NCI-H1436 treated with DMSO at 0.1 percent for 48 hours (cell line): ENCODE measurements at places on chromosomes 11 and 22.
A peak's percentile ranks its signal among the peaks of the same experiment; 100 is the strongest.

- no peak for DNase-seq
These were observed 19.9 kb upstream of the BACE1-AS start for GRCh38 chr11:117271208-117271607.

- no peak for DNase-seq
These were observed 1386.2 kb downstream of the BRD1 start for GRCh38 chr22:48441553-48441850.

DNA sequence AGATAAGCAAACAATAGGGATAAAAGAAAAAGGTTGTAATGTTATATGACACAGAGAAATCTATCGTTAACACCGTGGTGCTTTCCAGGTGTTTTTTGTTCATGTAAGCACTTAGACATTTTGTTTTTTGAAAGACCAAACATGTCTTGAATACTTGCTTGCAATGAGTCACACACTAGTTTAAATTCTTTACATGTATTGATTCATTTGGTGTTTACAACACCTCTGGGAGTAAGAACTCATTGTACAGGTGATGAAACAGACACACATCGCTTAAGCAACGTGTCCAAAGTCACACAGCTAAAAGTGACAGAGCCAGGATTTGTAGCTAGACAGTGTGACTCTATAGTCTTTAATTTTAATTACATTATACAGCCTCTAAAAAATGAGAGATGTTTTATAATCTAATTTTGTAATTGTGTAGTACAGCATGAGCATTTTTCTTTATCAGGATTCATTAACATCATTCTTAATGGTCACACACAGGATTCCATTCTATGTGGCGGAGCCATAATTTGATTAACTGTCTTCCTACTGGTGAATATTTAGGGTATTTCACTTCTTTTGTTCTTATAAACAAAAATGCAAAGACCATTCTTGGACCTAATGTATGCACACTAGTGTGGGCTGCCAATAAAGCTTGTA is 148.8 kb downstream of the DBX1 start:
- DNase-seq, result peak; percentile 43

- no peak for DNase-seq
These were observed 25.1 kb downstream of the B3GAT1 start for GRCh38 chr11:134386945-134387344.

- DNase-seq, result no peak
These were observed 4.0 kb downstream of the OOSP4A start for GRCh38 chr11:59967677-59968394.

DNA sequence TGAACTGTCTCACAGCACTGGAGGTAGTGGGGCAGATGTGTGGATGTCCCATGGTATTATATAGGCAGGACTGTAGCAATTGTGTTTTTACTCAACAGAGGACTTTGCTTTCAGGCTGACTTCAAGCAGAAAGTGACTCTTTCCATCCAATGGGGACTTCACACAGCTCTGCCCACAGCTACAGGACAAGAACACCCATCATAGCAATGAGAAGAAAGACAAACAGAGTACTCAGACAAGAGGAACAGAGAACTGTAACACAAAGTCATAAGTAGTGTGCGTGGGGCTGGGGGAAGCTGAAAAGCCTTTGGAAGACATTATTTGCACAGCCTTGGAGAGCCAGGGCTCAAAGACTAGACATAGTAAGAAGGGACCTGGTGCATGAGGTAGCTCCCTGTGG is 70.3 kb downstream of the CCDC81 start:
- no peak for DNase-seq

DNA sequence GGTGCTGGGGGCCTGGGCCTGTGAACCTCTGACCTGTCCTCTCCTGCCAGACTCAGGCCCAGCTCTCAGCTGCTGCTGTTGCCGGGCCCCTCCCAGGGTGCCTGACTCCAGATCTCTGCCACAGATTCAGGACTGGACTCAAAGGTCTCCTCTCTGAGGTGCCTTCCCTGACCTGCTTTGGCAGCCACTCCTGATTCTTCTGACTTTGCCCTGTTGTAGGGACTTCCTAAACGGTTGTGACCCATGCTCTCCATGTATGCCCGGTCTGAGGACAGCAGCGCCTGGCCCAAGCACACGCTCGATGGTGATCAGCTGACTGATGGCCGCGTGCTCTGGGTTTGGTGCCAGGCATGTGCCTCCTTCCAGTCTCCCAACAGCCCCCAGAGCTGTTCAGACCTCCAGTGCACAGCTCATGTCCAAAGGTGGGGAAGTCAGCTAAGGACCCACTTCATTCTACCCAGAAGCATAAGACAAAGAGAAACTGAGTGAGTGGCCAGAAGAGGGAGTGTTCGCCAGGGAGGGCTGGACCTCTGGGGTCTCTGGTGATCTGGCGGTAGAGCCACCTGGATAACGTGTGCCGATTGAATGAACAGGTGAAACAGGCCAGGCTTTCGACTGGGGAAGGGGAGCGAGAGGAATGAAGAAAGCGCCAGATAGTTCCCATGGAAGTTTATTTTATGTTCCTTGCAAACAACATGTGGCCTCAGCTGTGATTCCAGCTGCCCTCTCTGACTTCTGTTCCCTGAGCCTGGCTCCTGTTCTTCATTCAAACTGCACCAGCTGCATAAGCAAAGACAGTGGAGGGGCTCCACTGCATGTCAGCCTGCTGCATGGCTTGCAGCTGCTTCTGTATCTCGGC is 8.1 kb upstream of the TOP3B start:
- DNase-seq, result no peak

DNA sequence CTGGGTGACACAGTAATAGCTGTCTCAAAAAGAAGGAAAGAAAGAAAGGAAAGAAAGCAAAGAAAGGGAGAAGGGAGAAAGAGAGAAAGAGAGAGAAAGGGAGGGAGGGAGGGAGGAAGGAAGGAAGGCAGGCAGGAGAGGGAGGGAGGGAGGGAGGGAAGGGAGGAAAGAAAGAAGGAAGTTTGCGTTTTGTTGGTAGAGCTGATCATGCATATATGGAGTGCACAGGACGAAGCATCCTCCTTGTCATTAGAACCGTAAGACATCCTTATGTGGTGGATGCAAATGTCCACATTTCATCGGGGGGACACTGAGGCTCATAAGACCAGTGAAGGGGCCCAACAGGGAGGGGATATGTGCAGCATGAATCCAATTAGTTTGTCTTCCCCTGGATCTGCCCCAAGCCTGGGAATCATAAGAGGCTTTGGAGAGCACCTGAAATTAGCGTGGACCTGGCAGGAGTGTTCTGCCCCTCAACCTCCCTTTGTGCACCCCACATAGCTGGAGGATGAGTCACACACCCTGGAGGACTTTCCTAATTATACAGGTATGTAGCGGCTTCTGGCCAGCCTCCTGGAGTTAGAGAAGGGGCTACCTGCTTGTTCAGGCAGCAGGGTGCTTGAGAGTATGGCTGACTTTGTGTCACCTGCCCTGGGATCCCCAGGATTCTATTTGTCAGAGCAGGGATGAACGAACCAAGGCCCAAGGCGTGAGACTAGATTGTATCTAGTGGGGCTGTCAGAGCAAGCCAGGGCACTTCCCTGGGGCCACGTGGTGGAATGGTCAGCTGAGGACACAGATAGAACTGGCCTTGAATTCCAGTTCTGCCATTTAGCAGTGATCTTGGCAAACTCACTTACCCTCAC is 119.7 kb upstream of the CD82 start:
- DNase-seq, result no peak

DNA sequence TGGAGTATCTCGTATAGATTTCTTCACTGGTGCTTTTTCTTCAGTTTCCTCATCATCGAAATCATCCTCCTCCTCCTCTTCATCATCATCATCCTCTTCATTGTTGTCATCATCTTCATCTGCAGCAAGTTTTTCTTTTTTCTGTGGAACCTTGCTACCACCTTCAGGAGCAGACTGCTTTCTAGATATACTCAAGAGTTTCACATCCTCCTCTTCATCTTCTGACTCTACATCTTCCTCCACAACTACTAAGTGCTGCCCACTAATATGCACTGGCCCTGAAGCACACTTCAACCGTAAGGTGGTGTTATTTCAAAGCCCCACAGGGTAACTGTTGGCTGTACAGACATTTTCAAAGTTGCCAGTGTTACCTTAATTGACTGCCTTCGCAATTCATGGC is 17.1 kb downstream of the OR2AT4 start:
- DNase-seq, result no peak

- no peak for DNase-seq
These were observed 36.7 kb upstream of the VWA5A start for GRCh38 chr11:124078591-124078990.

GRCh38 chr11:47259232-47259977 is 1.6 kb downstream of the NR1H3 start:
- no peak for DNase-seq

DNA sequence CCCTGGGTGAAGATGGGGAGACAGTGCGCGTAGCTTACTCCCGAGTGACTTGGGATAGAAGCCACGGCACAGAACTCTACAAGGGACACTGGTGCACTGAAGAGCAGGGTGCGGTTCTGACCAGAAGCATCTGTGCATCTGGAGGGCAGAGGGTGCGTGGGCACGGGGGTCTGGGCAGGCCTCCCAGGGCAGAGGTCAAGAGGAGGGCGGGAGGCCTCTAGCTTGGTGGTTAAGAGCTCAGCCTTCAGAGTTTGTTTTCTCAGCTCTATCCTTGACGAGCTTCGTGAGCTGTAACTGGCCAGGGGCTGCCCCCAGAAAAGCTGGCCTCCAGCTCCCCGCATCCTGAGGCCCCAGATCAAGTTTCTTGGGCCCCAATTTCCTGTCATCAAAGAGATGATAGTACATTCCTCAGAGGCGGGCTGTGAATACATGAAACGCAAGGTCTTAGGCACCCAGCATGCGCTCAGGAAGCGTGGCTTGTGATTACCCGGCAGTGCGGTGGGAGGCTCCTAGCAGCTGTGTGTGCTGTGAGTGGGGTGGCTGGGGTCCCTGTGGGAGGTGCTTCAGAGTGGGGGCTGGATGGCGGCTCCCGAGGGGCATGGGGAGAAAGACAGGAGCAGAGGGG is 6.0 kb upstream of the BID start:
- DNase-seq, result no peak

- no peak for DNase-seq
These were observed 26.9 kb downstream of the POLR3H start for GRCh38 chr22:41517172-41518047.

DNA sequence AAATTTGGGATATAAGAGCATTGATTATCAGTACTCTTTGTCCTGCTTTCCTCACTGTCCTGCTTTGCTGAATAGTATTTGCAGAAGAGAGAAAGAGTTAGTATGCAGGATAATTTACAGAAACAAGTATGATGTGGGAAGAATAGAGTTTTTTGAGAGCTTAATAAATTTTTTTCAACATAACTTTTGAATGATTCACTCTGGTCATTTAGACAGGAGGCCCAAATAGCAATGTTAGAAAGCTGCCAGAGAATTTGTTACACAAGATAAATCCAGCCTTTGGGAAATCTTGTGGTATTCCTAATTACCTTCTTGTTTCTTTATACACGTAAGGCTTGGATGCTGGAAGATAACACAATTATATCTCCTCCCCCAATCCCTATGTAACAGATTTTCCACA is 484.6 kb downstream of the CNTN5 start:
- no peak for DNase-seq

DNA sequence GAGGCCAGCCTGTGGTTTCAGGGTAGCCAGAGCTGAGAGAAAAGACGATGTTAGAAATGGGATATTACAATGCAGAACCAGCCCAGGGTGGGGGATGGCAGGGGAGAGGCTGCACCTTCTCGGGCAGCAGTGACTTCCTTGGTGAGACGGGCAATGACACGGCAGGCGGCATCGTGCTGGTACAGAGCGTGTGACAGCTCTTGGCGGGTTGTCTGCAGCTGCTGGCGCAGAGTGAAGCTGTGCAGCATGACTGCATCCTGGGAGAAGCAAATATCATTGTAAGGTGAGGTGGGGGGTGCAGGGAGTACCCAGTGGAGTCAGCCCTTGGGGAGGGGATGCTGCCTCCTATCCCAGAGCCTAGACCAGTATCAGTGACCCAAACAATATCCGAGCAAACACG is 3.8 kb downstream of the PRPF19 start:
- no peak for DNase-seq

GRCh38 chr11:29786092-29786491 is 230.7 kb downstream of the KCNA4 start:
- no peak for DNase-seq

DNA sequence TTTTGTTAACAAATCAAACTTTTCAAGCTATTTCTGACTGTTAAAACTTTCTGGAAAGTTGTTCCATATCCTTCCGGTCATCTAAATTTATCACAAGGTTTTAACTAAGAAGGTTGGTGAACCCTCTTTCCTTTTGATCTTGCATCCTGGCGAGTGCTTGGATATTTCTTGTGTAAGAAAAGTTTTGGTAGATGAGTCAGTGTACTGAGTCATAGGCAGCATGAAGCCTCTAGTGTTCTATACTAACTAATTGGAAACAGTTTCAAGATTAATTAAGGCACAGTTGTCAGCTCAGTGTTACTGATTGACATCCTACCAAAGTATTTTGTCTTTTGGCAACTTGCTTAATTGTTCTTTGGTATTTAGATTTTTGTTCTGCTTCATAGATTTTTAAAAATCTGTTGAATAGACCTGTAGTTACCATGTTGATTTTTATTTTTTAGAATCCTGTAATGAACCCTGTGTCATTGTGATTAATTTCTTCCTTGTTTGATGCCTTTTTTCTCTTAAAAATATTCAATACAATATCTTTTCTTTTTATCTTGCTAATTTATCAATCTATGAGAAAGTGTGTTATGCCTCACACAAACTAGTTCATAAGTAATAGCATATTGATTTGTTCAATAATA is 38.0 kb downstream of the METTL15 start:
- DNase-seq, result no peak

GRCh38 chr11:3674189-3674588 is 3.0 kb upstream of the CHRNA10 start:
- DNase-seq, result no peak

DNA sequence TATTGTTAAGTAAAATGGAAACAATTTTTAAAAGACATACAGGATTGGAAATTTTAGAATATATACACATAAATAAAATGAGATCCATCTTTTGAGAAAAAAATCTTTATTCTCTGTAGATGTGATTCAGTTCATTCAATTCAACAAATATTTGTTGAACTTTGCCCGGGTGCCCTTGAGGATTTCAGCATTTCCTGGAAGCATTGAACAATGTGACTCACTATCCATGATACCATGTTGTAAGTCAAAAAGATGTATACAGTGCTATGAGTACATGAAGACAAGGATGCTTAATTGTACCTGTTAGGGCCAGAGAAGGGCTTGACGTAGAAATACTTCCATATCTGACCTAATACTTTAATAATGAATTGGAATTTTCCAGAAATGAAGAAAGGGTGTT is 353.7 kb downstream of the METTL15 start:
- DNase-seq, result no peak

GRCh38 chr22:47547881-47548650 is 785.6 kb downstream of the TBC1D22A start:
- DNase-seq, result no peak

DNA sequence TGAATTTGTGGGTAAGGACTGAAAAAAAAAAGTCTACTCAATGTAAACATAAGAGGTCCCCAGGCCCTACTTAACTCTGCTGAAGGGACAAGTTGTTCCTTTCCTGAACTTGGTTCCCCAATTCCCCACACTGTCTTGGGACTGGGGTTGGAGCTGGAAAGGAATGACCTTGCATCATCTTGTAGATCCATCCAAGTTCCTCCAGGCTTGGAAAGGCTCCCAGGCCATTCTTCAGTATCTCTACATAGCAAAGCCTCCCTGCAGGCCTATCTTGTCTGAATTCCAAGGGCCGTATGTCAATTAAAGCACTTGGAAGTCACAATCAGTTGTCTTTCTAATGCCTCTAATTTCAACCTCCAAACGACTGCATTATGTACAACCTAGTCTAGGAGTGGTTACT is 361.2 kb downstream of the TMEM135 start:
- DNase-seq, result no peak

- no peak for DNase-seq
These were observed 1213.3 kb upstream of the RAG2 start for GRCh38 chr11:37811349-37811748.
